Left renal pelvis (tissue), 4 donors: ENCODE measurements at places on chromosomes 5 and 9. TPM values are rescaled to one million over a fixed set of nuclear protein-coding genes. Genes with fewer than 3 reads are reported as not detected.

DNA sequence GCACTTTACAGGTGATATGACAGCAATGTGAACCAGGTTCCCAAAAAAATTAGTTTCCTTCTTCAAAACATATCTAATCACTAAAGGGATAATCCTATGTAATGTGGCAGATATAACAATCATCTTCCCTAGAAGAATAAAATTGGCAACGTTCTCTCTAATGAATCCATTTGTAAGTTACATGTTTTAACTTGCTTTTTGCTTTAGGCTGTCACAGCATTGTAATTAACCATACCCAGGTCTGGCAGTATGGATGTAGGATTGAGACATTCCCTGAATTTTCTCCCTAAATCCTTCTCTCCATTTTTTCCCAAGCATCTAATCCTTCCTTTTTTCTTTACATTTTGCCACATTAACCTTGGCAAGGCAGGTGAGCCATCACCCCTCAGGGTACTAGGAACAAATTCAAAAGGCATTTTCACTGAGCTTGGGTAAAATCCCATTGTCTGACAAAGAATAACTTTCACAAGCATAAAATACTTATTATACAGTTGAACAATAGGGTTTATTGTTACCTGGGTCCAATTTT lies 548.3 kb downstream of the SEMA5A start:
- DNase-seq: no peak

GRCh38 chr5:149754172-149754880 lies 24.2 kb downstream of the PPARGC1B start:
- DNase-seq: no peak

DNA sequence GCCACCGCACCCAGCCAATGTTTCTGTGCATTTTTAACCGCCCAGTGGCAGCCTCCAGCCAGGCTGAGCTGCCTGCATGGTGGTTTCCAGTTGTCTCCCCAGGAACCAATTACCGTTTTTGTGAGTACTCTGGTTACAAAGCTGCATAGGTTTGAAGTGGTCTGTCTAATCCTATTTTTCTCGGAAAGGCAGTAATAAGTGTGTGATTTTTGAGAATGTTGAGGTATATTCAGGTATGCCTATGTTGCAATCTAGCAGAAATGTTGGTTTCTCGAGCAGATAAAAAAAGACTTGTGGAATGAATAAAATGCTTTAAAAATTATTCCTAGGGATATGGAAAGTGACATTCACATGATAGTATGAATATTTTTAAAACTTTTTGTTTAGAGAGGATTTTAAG lies 41.5 kb upstream of the ANKH start:
- no peak for DNase-seq

DNA sequence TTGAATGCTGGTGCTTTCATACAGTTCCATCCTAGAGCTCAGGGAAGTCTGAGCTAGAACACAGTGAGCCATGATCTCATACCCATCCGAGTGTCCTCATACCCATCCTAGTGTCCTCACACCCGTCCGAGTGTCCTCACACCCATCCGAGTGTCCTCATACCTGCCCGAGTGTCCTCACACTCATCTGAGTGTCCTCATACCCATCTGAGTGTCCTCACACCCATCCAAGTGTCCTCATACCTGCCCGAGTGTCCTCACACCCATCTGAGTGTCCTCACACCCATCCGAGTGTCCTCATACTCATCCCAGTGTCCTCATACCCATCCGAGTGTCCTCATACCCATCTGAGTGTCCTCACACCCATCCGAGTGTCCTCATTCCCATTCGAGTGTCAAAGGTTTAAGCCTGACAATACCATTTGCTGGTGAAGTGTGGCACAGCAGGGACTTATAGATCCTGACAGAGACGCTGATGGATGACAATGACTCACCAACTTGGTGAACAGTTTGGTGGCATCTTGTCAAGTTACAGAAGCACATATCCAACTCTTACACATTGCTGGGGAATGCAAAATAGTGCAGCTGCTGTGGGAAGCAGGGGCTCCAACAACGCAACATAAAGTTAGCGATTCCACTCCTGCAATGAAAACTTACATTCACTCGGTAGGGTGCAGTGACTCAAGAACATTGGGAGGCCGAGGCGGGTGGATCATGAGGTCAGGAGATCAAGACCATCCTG lies 77.0 kb upstream of the COL5A1 start:
- DNase-seq: no peak

Gene ATOX1
- 111 TPM for polyA plus RNA-seq
